Effector memory CD4-positive, alpha-beta T cell (primary cell): ENCODE measurements at places on chromosomes 6 and 20.
A peak's percentile ranks its signal among the peaks of the same experiment; 100 is the strongest.

- no peak for DNase-seq
Measured at GRCh38 chr6:84350397-84350796, 123.0 kb upstream of the CEP162 start.

- no peak for DNase-seq
Measured at GRCh38 chr6:17679726-17680125, 27.0 kb downstream of the NUP153 start.

DNA sequence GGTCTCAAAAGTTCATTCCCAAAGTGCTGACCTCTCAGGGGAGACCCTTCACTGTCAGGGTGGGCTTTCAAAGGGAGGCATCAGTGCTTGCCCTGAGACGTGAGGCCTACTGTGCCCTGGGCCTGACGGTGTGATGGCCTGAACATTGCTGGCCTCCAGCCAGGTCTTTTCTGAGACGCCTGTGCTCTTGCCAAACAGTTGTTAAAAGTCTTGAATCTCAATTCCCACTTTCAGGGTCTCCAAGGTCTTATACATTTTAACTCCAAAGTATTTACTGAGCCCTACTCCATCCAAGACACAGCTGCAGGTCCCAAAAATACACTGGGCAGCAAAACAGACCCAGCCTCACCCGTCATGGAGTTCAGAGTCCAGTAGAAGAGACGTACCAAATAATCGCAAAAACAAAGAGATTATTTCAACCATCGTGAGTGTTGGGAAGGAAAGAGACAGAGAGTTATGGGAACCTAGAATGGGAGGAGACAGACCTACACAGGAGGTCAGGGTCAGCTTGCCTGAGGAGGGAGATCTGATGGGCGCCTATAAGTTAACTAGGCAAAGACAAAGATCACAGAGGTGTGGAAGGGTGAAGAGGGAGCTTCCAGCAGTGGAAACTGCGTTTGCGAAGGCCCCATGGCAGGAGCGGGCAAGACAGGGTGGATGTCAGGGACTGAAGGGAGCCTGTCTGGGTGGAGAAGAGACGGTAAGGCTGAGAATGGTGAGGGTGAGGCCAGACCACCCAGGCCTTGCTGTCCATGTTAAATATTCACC is 446.3 kb downstream of the PREX1 start:
- DNase-seq: no peak

- no peak for DNase-seq
Measured at GRCh38 chr20:57964011-57964862, 254.4 kb upstream of the PMEPA1 start.

DNA sequence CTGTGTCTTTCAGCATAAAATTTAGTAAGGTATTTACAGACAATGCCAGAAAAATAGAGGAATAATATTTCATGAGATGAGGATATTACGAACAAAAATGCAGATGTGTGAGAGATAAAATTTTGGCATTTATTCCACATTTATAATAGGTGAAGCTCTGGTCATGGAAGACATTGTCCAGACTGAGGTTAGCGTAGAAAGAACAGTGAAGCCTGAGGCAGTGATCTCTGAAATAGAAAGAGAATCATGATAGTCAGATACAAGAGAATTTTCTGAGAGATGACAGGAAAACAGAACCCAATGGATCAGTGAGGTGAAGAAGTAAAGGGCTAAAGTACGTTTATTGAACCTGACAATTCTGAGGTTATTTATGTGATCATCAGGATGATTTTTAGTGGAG is 1155.9 kb upstream of the GJE1 start:
- no peak for DNase-seq

DNA sequence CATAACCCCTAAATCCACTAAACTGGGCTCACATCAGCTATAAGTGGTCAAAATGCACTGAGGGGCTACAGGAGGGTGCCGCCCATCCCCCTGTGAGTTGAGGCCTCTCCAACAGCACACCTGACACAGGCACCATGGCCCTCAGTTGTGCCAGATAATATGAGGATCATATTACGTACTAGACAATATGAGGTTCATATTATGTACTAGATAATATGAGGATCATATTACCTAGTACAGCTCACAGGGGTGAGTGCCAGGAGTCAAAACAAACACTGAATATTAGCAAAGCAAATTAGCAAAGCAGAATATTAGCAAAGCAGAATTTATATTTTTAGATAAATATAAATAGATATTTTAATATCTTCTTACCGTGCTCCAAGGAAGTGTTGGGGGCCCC is 35.3 kb downstream of the CD24 start:
- DNase-seq: no peak

GRCh38 chr20:63552481-63553249 is 1.3 kb upstream of the FNDC11 start:
- DNase-seq: peak; percentile 54

DNA sequence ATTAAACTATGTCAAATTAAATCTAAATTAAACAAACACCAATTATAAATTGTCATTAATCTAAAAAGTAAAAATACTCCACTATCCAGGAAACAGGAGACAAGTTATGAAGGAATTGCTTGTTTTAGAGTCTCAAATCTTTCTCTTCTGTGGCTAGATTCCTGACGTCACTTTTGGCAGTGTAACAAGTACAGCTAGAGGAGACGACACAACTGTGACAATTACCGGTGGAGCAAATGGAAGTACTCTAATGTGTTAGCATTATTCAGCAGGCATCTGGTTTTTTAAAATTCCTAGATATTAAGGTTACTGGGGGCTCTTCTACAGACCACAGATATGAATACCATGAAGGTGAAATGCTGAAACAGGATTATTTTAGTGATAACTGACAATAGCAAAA is 1042.7 kb downstream of the EPHA7 start:
- DNase-seq: no peak

DNA sequence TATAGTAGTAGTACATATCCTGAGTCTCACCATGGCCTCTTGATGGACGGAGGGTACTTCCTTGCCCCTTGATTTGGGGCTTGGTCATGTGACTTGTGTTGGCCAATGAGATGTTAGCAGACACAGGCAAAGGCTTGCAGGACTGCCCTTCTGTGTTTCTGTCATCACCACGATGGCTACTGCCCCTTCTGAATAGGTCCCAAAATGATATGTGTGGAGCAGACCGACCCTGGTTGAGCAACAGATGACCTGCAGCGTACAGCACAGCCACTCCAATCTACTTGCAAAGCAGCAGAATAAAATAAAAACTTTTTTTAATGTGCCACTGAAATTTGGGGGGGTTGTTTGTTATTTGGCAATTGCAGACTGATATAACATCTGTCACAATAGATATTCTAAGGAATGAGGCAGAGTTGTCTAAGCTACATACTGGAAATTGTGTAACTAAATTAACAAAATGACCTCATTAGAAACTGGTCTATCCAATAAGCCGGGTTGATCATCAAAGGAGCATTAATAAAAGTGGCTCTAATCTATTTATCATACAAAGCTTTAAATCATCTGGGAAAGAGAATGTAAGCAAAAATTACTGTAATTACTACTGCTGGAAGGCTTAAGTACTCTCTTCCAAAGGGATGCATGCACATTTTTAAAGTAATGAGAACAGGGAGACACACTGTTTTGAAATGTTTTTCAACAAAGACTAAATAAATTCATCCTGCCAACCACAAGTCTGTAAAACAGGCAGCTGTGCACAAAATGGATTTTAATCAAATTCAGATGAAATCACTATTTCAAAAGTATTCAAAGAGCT is 209.5 kb downstream of the KIF16B start:
- DNase-seq: no peak

DNA sequence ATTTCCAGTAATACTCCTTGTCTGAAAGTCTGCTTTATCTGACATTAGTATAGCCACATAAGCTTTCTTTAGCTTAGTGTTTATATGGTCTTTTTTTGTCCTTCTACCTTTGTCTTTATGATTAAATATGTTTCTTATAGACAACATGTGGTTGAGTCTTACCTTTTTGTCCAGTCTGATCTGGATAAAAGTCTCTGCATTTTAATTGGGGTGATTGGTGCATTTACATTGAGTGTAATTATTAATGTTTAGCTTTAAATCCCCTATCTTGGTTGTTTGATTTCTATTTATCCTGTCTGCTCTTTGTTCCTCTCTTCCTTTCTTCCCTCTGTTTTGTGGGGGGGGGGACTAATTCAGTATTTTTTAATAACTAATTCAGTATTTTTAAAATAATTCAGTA is 32.0 kb downstream of the CCDC167 start:
- no peak for DNase-seq

- no peak for DNase-seq
Measured at GRCh38 chr6:33279971-33280511, 3.1 kb downstream of the B3GALT4 start.

- no peak for DNase-seq
Measured at GRCh38 chr6:90098627-90099026, 198.0 kb downstream of the BACH2 start.

GRCh38 chr6:39453241-39453640 is 130.7 kb upstream of the KCNK16 start:
- DNase-seq: no peak

- peak; percentile 21 for DNase-seq
Measured at GRCh38 chr20:17898548-17898994, 70.0 kb downstream of the SNX5 start.

GRCh38 chr20:57633945-57634491 is 13.8 kb upstream of the ZBP1 start:
- DNase-seq: no peak

GRCh38 chr20:4051413-4052138 is 36.2 kb upstream of the RNF24 start:
- DNase-seq: no peak

DNA sequence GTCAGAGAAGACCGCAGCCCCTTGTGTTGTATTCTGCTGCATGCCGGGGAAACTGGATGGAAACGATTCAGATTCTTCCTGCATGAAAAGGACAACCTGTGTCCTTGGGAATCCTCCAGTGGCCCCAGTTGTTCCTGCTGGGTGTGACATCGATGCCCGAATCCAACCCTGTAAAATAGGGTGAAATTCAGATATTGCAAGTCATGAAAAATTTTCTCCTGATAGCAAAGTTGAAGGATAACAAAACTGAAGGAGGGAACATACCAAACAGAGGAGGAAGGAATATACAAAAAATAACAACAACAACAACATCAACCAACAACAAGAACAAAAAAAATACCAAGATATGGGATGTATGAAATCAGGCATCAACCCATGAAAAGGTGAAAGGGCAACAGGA is 28.3 kb upstream of the HLA-E start:
- DNase-seq: no peak
